Activated CD4-positive, alpha-beta memory T cell treated with anti-CD3 and anti-CD28 coated beads for 36 hours (primary cell): ENCODE measurements at places on chromosomes 3 and 15. TPM values are rescaled to one million over a fixed set of nuclear protein-coding genes. Genes with fewer than 3 reads are reported as not detected.
A peak's percentile ranks its signal among the peaks of the same experiment; 100 is the strongest.

The ZWILCH gene
- total RNA-seq = 31.1 TPM

The PCNP gene
- 231 TPM for total RNA-seq

The ERICH6 gene
- total RNA-seq = not detected

The NANOGP8 gene
- not detected for total RNA-seq

The TARS3 gene
- 11.7 TPM for total RNA-seq

DNA sequence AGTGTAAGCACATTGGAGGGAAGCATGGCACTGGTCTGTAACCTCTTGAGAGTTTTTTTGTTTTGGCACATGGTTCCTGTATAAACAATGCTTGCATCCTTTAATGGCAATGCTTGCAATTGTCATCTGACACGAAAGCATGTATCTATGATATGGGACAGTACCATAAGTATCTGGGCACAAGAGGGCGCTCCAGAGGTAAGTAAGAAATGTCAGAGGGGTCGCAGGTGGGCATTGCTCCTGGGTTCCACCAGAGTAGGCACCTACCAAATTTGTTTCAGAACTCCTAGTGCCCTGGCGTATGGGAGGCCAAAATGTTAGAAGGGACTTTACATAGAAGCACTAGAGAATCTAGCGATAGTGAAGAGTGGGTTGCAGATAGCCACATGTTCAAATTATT lies 58.7 kb upstream of the BCHE start:
- no peak for DNase-seq
- H3K4me1 ChIP-seq = no peaks in the 10 kb centered on the region
- no peaks in the 10 kb centered on the region for H3K36me3 ChIP-seq
- H3K4me3 ChIP-seq = no peak overlapping the region
- H3K27me3 ChIP-seq = no peaks in the 10 kb centered on the region
- no peak overlapping the region for H3K27ac ChIP-seq

DNA sequence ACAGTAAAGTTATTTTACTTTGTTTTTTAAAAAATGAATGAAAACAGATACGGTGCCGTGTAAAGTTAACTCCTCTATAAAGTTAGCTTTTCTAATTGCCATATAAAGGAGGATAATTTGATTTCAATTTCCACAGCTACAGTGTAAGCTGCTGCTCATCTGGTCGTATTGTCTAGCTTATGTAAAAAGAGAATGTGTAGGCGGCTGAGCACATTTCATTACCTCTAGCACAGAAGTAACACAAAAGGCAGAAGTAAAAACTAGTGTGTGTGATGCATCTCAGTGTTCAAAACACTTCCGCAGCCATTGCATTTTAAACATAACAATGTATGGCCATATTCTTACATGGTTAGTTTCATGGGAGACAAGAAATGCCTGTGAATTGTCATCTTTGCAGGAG lies 105.0 kb upstream of the P2RY1 start:
- H3K4me3 ChIP-seq = no peak overlapping the region
- DNase-seq = no peak
- no peaks in the 10 kb centered on the region for H3K36me3 ChIP-seq
- no peaks in the 10 kb centered on the region for H3K4me1 ChIP-seq
- no peak overlapping the region for H3K27ac ChIP-seq

- H3K27me3 ChIP-seq = peaks cover 2% of the 10 kb centered on the region
- no peaks in the 10 kb centered on the region for H3K36me3 ChIP-seq
- peaks cover 9% of the 10 kb centered on the region for H3K4me1 ChIP-seq
- no peak for DNase-seq
- H3K4me3 ChIP-seq = no peak overlapping the region
- H3K27ac ChIP-seq = no peak overlapping the region
Measured at GRCh38 chr3:138459619-138460535, 25.5 kb downstream of the ESYT3 start.

DNA sequence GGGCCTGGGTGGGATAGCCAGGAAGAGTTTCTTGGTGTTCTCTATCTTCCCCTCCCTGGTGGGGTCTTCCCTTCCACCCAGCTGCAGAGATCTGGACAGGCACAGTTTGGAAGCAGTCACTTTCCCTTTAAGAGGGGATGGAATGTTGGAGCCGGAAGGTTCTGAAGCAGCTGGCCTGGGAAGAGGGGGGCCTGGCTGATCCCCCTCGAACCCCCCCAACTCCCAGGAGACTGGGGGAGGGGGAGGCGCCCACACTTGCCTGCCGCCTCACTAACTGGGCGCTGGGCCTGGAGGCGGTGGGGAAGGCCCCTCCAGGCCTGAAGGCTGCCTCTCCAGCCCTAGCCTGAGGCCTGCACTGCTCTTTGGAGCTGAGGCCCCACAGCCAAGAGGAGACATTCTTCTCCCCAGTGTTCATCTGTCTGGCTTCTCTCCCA lies 1.4 kb downstream of the DVL3 start:
- peak overlapping the region; percentile 95 for H3K4me3 ChIP-seq
- H3K27me3 ChIP-seq = no peaks in the 10 kb centered on the region
- peaks cover 2% of the 10 kb centered on the region for H3K36me3 ChIP-seq

DNA sequence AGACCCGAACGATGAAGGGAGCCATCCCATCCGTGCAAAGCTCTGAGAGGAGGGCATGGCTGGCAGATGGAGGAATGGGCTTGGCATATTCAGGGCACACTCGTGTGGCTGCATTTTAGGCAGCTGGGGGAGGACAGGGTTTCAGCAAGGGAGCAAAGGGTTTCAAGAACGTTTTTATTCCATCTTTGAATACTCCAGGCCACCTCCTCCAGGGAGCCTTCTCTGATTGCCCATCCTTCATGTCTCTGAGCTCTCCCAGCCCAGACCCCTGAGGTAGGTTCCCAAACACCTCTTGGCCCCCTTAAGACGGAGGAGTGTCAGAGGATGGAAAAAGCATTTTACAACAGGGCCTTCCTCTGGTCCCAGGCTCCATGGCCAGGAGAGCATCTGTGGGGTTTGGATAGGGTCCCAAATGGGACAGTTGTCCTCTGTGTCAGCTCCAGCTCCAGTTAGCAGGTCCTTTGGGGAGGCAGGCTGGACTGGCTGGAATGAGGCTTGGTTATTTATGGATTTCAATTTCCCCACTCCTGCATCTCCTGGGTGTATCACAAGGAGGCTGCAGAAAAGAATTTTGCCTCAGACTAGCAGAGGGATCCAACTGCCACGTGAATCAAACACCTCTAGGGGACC lies 17.7 kb upstream of the SLC6A1 start:
- H3K4me3 ChIP-seq = no peak overlapping the region
- H3K27ac ChIP-seq = no peak overlapping the region
- H3K36me3 ChIP-seq = no peaks in the 10 kb centered on the region
- no peak for DNase-seq

DNA sequence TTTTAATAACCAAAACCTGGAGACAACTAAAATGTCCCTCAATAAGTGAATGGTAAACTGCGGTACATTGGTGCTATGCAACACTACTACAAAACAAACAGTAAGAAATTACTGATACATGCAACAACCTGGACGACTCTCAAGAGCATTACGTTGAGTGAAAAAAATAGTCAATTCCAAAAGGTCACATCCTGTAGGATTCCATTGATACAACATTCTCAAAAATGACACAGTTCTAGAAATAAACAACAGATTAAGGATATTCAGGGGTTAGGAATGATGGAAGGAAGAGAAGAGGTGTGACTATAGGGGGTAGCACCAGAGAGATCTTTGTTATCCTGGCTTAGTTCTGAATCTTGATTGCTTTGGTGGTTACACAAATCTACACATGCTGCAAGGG lies 72.2 kb downstream of the ZNF148 start:
- H3K4me3 ChIP-seq = no peak overlapping the region
- DNase-seq = no peak
- peaks cover 16% of the 10 kb centered on the region for H3K4me1 ChIP-seq
- H3K27ac ChIP-seq = no peak overlapping the region

DNA sequence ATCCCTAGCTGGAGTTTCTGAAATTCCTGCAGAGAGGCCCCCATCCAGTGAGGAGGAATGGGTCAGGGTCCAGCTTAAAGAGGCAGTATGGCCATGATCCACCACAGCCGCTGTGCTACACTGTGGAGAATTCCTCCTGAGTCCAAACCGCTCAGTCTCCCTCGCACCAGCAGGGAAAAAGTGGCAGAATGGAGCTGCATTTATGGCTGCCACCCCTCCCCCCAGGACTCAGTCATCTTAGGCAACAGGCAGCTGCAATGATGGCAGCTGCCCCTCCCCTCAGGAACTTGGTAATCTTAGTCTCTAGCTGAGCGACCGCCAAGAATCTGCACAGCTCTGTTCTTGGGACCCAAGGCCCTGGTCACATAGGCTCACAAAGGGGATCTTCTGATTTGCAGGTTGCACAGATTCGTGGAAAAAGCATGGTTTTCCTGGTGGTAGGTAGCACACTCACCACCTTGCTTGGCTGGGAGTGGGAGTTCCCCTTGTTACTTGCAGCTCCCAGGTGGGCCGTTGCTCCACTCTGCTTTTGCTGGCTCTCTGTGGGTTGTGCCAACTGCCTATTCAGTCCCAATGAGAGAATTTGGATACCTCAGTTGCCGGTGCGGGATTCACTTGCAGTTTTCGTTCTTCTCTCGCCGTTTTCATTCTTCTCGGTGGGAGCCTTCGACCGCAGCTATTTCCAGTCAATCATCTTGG lies 204.1 kb downstream of the STXBP5L start:
- H3K4me3 ChIP-seq = no peak overlapping the region
- no peak overlapping the region for H3K27ac ChIP-seq
- no peaks in the 10 kb centered on the region for H3K27me3 ChIP-seq
- DNase-seq = no peak

DNA sequence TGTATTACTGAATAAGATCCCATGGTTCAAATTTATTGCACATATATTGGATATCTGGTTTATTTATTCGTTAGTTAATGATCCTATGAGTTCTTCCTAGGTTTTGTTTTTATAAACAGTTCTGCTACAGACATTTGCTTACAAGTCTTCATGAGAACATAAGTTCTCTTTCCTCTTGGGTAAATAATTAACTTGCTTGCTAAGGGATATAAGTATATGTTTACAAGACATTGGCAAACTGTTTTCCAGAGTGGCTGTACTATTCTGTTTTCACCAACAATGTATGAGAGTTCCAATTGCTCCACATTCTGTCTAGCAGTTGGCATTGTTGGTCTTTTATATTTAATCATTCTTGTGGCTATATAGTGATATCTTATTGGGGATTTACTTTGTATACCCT lies 341.8 kb upstream of the GBE1 start:
- H3K27me3 ChIP-seq = no peaks in the 10 kb centered on the region
- DNase-seq = no peak
- H3K27ac ChIP-seq = no peak overlapping the region
- H3K36me3 ChIP-seq = no peaks in the 10 kb centered on the region

DNA sequence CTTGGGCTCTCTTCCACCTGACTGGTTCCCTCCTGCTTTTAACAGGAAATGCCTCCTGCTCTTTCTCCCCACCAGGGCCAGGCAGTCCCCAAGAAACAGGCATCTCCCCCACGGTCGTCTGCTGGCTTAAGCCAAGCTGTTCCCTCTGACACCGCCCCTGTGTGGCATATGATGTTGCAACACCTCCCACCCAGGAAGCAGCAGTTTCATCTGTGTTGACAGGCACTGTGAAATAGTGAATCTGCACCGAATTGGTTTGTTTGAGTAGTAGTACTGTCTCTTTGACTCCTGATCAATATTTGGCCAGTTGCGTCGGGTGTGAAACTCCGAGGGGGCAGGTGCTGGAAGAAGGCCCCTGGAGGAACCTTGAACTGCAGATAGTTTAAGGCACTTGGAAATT lies 188.8 kb downstream of the FEZF2 start:
- no peak overlapping the region for H3K4me3 ChIP-seq
- no peak overlapping the region for H3K27ac ChIP-seq
- H3K27me3 ChIP-seq = peaks cover 5% of the 10 kb centered on the region
- H3K4me1 ChIP-seq = peaks cover 4% of the 10 kb centered on the region
- DNase-seq = no peak

GRCh38 chr3:127252446-127252845 lies 35.4 kb downstream of the PRR20G start:
- peaks cover 2% of the 10 kb centered on the region for H3K27me3 ChIP-seq
- H3K36me3 ChIP-seq = peaks cover 1% of the 10 kb centered on the region
- DNase-seq = no peak
- no peak overlapping the region for H3K4me3 ChIP-seq

GRCh38 chr3:195221015-195221853 lies 49.7 kb downstream of the XXYLT1 start:
- H3K27me3 ChIP-seq = no peaks in the 10 kb centered on the region
- DNase-seq = no peak
- H3K27ac ChIP-seq = no peak overlapping the region
- H3K4me1 ChIP-seq = no peaks in the 10 kb centered on the region
- H3K4me3 ChIP-seq = no peak overlapping the region

DNA sequence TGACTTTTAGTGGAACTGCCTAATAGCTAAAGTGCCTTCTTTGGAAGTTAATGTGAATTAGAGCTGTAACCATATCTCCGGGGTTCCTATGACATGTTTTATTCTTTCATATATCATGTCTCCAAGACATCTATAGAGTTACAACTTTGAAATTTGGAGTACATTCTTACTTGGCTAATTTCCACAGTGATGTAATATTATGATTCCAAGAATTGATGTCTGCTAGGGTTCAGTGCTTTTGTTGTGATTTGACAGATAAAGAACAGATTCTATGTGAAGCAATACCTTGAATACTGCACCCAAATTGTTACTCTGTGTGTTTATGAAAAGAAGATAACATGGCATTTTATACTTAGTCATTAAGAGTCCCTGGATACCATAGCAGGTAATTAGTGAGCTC lies 934.3 kb downstream of the NTRK3 start:
- no peak overlapping the region for H3K27ac ChIP-seq
- no peak overlapping the region for H3K4me3 ChIP-seq
- peaks cover 3% of the 10 kb centered on the region for H3K27me3 ChIP-seq
- no peaks in the 10 kb centered on the region for H3K36me3 ChIP-seq
- no peaks in the 10 kb centered on the region for H3K4me1 ChIP-seq

DNA sequence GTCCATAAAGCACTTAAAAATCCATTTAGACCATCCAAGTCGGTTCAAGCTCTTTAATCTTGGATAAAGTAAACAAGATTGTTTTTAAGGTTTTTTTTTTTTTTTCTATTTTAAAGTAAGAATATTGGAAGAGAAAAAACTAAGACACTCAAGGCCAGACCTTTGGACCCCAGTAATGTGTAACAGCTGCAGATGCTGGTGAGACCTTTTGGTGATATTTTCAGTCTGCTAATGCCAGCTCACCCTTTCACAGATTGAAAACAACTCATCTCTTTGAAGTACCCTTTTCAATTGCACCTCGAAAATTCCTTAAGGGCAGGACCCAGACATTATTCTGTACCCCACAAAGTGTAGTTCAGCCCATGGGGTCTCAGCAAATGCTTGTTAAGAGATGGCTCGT lies 260.7 kb upstream of the CTNNB1 start:
- H3K36me3 ChIP-seq = no peaks in the 10 kb centered on the region
- H3K4me3 ChIP-seq = no peak overlapping the region
- no peaks in the 10 kb centered on the region for H3K27me3 ChIP-seq
- no peak for DNase-seq
- no peak overlapping the region for H3K27ac ChIP-seq

DNA sequence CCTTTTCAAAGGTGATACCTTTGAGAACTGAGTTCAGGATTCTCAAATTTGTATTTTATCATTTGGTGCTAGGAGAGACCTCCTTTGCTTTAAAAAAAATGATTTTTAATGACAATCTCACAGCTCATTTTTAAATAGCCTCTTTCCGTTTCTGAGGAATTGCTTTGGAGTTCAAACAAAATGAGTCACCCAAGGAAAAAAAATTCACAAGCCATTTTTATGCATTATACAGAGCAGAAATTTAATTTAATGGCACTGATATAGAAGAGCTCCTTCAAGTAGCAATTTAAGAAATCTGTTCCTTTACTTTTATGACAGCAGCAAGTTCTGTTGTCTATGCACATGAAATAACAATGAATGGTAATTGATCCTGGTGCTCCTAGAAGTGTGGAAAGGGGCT lies 337.9 kb upstream of the KCNMB2 start:
- peaks cover 4% of the 10 kb centered on the region for H3K4me1 ChIP-seq
- H3K27ac ChIP-seq = no peak overlapping the region
- no peaks in the 10 kb centered on the region for H3K27me3 ChIP-seq
- no peak for DNase-seq
- H3K4me3 ChIP-seq = no peak overlapping the region
